ENCODE measurements at places on chromosomes 2 and 18.
A peak's percentile ranks its signal among the peaks of the same experiment; 100 is the strongest.

DNA sequence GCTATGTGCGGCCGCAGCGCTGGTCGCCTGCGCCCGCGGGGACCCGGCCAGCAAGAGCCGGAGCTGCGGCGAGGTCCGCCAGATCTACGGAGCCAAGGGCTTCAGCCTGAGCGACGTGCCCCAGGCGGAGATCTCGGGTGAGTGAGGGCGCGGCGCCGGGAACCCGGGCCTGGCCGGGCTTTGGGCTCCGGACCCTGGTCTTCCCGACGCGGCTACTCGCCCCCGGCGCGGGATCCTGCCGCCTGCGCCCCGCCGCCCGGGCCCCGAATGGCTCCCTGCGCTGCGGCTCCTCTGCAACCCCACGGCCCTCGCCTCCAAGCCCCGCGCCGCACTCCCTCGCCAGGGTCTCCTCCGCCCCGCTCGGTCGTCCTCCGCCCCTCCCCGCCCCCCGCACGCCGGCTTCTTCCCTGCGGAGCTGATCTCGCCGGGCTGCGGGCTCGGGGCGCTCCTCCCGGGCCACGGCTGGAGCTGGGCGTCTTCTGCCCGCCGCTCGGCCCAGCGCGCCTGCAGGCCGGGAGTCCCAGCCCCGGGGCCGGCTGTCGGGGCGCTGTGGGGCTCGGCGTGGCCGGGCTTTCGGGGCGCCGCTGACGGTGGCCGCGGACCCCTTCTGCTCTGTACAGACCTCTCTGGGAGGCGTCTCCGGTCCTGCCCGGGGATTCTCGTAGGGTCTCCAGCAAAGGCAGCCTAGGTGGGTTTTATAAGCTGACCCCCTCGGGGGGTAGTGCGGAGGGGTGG lies 652 bp downstream of the GPC1 start:
- DNase-seq, result no peak

- no peak for DNase-seq
Observed at GRCh38 chr2:67918471-67918870, 144.3 kb downstream of the C1D start.

DNA sequence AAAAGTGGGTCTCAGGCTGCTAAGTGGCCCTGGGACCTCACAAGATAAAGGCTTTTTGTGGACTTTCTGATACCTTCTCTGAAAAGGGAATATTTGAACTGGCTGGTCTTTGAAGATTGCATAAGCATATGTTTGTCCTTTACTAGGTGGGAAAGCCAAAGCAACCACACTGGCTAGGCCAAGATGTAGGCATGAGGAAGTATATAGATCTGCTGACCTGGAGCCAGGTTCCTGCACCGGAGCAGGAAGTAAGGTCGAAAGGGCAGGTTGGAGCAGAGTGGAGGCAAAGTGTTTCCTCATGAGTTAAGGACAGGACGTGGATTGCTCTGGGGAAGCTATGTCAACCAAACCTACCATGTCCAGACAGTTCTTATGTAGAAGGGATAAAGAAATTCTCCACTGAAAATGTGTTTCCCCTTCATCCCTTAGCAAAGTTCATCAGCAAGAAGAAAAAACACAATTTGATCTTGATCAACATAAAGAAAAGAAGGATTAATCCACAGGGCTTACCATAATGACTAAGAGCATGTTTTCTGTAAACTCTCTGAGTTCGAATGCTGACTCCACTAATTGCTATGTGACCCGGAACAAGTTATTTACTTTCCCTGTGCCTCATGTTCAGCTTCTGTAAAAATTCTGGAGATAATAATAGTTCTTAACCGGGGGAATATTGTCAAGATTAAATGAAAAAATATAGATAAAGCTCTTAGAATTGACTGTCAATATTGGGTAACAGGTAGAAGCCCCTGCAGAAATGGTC lies 156.1 kb upstream of the SRD5A2 start:
- no peak for DNase-seq

DNA sequence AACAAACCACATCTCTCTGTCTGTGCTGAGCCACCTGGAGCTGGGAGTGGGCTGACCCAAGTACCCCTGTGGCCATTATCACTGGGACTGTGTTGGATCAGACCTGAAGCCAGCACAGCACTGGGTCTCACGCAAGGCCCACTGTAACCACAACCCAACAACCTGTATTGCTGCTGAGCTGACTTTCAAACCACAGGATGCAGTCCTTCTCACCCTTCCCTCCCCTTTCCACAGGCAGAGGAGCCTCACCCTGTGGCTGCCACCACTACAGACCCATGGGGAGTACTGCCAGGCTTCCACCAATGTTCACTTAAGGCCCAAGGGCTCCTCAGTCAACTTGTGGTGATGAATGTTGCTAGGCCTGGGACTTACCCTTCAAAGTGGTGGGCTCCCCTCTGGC lies 135.7 kb downstream of the DIS3L2 start:
- DNase-seq, result no peak

- DNase-seq, result no peak
Observed at GRCh38 chr2:7992612-7993602, 688.9 kb upstream of the ID2 start.

DNA sequence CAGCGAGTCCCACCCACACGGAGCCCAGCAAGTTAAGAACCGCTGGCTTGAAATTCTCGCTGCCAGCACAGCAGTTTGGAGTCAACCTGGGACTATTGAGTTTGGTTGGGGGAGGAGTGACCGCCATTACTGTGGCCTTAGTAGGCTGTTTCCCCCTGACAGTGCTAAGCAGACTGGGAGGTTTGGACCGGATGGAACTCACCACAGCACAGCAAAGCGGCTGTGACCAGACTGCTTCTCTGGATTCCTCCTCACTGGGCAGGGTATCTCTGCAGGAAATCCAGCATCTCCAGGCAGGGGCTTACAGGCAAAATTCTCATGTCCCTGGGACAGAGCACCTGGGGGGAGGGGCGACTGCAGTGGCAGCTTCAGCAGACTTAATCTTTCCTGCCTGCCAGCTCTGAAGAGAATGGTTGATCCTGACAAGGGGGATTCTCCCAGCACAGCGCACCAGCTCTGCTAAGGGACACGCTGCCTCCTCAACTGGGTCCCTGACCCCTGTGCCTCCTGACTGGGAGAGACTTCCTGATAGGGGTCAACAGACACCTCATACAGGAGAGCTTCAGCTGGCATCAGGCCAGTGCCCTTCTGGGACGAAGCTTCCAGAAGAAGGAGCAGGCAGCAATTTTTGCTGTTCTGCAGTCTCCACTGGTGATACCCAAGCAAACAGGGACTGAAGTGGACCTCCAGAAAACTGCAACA lies 425.4 kb downstream of the NYAP2 start:
- no peak for DNase-seq

GRCh38 chr2:172735582-172736423 lies at the start of gene RAPGEF4:
RAPGEF4 (plus strand) TSS chr2:172735845; CDS start chr2:172735984, 139 bp downstream.
- peak; percentile 31 for DNase-seq
